ENCODE measurements at places on chromosomes 3 and 15. TPM values are rescaled to one million over a fixed set of nuclear protein-coding genes. Genes with fewer than 3 reads are reported as not detected.

GRCh38 chr15:60589253-60589652 is 110.3 kb upstream of the ICE2 start:
- H3K27me3 ChIP-seq = peaks cover 31% of the 10 kb centered on the region
- H3K4me3 ChIP-seq = no peak overlapping the region
- H3K27ac ChIP-seq = no peak overlapping the region
- H3K36me3 ChIP-seq = no peaks in the 10 kb centered on the region
- H3K4me1 ChIP-seq = no peaks in the 10 kb centered on the region
- DNase-seq = no peak

GRCh38 chr15:50886611-50887345 is 21.7 kb upstream of the AP4E1 start:
- no peaks in the 10 kb centered on the region for H3K27me3 ChIP-seq
- no peak overlapping the region for H3K27ac ChIP-seq
- no peak for DNase-seq
- no peaks in the 10 kb centered on the region for H3K36me3 ChIP-seq
- H3K4me3 ChIP-seq = no peak overlapping the region
- no peaks in the 10 kb centered on the region for H3K4me1 ChIP-seq

DNA sequence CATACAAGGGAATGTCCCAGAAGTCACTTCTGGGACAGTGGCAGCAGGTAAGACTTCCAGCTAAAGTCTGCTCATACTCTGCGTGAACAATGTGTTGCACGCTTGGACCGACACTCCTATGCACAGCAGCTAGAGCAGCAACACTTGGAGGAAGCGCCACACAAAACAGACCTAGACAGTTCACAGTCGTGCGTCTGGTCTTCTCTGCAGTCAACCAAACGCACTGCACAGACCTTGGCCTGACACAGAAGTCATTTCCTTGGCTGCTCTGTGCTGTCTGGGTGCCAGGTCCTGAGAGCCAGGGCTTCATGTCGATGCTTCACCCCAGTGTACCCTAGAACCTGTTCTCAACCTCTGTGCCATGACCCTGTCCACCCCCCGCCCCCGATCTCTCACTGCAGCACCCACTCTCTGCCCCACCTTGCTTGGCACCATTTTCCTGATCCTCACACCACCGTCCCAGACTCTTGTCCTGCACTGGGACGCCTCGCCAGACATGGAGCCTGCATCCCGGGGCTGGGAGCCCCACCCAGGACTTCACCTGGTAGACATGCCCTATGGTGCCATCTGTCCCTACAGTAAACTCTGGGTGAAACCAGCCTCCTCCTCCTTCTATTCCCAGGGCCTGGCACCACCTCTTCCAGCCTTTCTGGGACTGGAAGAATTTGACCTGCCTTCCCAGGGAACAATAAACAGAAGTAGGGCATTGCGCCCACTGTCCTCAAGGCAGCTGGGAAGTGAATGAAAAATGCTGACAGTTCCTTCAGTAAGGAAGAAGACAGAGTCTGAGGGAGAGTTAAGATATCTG is 3.1 kb downstream of the ATP10A start:
- DNase-seq = no peak
- no peaks in the 10 kb centered on the region for H3K4me1 ChIP-seq
- H3K27me3 ChIP-seq = peaks cover 13% of the 10 kb centered on the region
- no peak overlapping the region for H3K27ac ChIP-seq
- no peak overlapping the region for H3K4me3 ChIP-seq

- DNase-seq = no peak
- H3K27ac ChIP-seq = no peak overlapping the region
- peaks cover 1% of the 10 kb centered on the region for H3K4me1 ChIP-seq
- no peaks in the 10 kb centered on the region for H3K27me3 ChIP-seq
- H3K4me3 ChIP-seq = no peak overlapping the region
Observed at GRCh38 chr3:46075816-46076215, 48.5 kb upstream of the XCR1 start.

RNU6-1 gene
- not detected for total RNA-seq

ZNF385D gene
- total RNA-seq = 30.9 TPM
